ENCODE measurements at places on chromosomes 5 and 9.

GRCh38 chr5:158226496-158226895, 367.6 kb upstream of the CLINT1 start:
- DNase-seq, result no peak

- DNase-seq, result no peak
Measured at GRCh38 chr5:73592551-73592950, 27.0 kb downstream of the UTP15 start.

DNA sequence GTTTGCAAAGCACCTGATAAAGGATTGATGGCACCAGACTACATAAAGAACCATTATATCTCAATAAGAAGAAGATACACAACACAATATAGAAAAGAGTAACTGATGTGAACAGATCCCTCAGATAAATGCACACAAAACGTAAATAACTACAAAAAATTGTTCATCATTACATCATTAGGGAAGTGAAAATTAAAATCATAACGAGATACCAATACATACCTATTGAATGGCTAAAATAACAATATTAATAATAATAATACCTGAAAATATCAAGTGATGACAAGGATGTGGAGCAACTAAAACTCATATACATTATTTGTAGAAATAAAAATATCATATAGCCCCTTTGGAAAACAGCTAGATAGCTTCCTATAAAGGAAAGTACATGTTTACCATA, 469.5 kb downstream of the DMRTA1 start:
- no peak for DNase-seq

DNA sequence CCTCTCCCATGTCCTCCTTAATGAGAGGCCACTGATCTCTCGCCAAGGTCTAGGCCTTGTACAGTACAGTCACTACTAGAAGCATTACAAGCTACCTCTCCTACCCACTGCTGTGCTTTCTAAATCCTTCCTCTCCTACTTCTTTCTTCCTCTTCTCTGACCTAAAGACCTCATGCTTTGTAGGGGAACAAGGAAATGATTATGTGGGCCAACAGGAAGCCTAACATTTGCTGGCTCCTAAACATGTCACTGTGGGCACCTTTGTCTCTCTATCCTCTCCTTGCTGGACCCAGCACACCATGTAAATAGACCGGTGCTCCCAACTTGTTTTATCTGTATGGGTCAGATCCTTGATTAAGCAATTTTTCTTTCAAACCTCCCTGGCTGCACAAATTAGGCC, 16.7 kb downstream of the SLC28A3 start:
- no peak for DNase-seq

- no peak for DNase-seq
Measured at GRCh38 chr5:33975852-33976251, 8.6 kb downstream of the SLC45A2 start.

GRCh38 chr9:137878146-137878941, 762 bp downstream of the CACNA1B start:
- no peak for DNase-seq

DNA sequence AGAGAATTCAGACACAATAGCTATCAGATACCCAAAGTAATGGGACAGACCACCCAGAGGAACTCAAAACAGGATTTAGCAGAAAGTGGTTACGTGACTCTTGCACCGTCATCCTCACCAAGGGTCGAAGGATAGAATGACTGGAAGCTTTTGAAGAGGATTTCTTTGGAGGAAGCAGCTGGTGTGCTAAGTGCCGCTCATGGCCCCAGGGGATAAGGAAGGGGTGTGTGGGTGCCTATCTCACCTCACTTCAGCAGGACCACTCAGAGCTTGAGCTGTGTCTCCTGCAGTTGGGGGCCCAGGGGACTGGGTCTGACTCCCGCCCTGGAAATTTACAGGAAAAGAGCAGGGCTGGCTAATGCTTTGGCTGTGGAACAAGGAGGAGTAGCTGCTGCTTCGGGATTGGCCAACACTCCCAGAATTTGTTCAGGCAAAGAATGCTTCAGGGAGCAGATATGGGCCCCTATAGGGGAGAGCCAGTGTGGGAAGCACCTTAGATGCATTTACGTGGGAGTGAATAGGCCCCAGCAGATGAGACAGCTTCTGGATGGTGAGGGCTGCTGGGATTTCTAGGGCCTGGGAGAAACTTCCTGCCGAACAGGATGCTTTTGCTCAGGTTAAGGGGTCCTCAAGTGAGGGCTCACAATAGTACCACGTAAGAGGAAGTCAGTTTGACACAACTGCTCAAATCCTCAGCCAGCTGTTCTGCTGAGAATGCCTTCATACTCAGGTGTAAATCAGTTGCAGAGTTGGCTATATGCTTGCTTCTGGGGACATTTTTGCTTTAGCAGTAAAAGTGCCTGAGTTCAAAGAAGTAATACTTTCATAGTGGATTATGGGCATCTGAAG, 29.1 kb upstream of the TOMM5 start:
- no peak for DNase-seq

GRCh38 chr5:179478624-179479023, 71.7 kb upstream of the RUFY1 start:
- DNase-seq, result no peak

DNA sequence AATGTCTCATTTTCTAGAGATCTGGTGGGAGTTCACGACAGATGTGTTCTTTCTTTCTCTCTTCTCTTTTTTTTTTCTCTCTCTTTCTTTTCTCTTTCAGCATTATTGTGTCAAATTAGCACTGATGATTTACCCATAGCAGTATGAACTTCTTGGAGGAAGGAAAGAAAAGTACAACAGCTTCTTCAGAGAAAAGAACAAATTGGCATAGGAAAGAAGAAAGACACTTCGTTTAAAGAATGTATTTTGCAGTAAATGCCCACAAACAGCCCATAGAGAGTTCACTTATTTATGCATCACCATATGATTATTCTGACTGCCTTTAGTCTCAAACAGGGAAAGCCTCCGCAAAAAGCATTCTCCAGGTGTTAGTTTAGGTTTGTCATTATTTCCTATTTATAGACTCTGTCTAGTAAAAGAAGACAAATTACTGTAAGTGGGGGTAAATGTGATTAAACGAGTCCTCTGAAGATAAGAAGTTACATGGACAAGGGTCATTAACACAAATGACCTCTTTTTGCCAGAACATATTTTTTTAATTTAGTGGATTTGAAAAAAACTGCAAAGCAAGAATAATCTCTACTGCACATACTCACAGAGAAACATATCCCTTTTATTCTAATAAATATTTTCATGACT, 68.0 kb downstream of the POU5F2 start:
- DNase-seq, result no peak

- DNase-seq, result no peak
Measured at GRCh38 chr5:39500551-39501175, 75.9 kb upstream of the DAB2 start.

DNA sequence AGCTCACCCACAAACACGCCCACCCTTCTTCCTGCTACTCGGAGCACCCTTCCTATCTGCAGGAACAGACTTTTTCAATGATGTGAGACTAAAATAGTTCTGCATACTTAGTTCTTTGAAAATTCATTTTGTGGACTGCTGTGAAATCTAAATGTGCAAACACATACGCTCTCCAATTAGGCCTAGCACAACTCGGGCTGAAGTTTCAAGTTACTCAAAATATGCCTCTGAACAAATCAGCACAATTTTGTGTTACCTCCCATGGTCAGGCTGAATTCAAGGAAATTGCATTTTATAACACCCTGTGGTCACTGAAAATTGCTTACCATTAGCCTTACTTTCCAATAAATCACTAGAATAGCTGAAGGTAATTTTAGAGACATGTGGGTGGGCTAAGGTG, 323.8 kb upstream of the ADCY2 start:
- DNase-seq, result no peak

GRCh38 chr9:131607591-131607990, 62.3 kb downstream of the PRRT1B start:
- DNase-seq, result no peak

DNA sequence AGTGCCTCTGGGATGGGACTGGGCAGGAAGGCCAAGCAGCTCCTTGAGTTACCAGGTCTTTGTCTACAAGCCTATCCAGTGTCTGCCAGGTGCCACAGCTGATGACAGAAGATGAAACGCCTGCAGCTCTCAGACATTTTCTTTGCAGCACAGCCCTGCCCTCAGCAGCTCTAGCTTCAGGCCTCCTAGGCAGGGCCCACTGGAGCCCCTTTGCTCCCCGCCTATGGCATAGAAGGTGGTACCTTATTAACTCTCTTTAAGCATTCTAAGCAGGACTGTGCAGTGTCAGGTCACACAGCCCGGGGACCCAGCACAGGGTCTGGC, 1.3 kb upstream of the SKP1 start:
- DNase-seq, result no peak

Data from natural killer cell (primary cell).